ENCODE measurements at places on chromosomes 11 and 22.

- no peak for DNase-seq
Measured at GRCh38 chr22:17158176-17158567, 905 bp downstream of the HDHD5 start.

DNA sequence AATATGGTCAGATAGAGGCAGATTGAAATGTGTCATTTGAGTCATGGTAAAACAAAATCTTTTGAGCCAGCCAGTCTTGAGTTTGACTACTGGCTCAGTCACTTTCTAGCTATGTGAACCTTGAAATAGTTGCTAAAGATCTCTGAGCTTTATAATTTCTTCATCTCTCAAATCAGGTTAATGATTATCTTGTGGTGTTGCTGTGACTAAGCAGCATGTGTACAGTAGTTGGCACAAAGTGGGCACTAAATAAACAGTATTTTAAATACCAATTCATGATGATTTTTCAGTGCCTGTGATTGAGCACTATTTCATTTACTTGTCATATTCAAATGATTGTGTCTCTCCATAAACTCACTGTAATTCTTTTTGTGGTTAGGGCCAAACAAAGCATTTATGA lies 70.8 kb downstream of the RAB38 start:
- DNase-seq = no peak

DNA sequence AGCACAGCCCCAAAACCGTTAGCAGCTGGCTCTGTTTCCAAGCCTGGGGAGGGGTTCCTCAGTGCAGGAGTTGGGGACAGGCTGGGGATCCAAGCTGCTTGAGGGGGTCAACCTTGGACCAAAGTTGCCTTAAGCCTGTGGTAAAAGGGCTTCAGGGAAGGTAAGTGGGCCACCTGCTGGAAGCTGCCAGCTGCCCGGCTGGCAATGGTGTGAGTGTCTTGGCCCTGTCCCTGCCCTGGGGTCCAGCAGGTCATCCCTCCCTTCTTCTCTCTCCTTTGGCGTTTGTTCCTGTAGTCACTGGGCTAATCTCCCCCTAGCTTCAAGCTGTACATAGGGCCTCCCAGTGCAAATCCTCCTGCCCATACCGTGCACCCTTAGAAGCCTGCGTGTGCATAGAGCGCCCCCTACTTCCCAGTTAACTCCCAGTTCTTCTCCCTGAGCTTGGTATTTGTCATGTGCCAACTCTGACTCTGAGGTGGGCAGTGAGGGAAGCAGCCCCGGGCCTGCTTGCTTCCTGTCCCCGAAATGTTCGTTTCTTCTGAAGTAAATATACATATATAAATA lies 4.4 kb downstream of the TMEM258 start:
- peak; percentile 63 for DNase-seq

- peak; percentile 45 for DNase-seq
Measured at GRCh38 chr11:8913961-8914660, 3.1 kb downstream of the AKIP1 start.

All from fibroblast of skin of back (primary cell).